Fibroblast of mammary gland (primary cell): ENCODE measurements at places on chromosomes 4 and X.
A peak's percentile ranks its signal among the peaks of the same experiment; 100 is the strongest.

- peak; percentile 54 for DNase-seq
These were observed 120.4 kb downstream of the ARSF start for GRCh38 chrX:3161681-3162080.

DNA sequence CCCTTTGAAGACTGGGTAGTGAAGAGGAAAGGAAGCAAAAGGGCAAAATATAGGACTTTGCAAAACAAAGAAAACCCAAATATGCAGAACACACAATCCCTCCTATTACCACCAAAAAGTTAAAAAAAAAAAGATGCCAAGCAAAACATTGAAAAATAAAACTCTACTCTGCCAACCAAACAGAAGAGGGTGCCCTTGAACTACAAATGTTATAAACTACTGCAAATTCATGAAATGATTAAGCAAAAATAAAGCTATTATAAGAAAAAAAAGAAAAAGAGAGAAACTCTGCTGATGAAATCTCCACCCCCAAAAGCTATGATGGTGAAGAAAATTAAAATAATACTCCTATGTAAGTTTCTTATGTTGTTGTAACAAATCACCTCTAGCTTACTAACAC lies 168.5 kb upstream of the STK26 start:
- DNase-seq: peak; percentile 5

DNA sequence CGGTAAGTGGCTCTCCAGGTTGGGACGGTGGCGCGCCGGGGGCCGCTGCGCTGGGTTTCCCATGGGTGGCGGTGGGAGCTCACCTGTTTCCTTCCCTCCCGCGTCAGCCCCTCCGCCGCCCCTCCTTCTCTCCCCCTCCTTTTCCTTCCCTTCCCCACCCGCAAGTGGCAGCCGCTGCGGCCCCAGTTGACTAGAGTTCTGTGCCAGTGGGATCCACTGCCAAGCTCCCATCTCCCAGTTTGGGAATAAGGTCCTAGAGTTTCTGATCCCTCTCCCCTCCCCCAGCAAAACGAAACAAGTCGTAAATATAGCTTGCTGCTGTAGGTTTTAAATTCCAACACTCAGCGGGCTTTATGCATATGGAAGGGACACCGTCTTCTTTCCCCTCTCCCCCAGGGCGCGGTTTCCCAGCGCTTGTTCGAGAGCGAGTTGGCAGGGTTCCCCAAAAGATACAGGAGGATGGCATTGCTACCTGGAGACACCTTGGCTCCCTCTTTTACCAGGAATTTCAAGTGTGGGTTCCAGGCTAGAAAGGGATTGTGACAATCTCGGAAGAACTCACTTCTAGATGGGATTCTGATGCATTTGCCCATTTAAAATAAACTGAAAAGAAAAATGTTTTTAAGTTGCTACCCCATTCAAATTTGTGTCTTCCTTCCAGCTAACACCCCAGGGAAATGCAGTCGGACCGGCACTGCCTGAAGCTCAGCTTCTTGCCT lies 1.2 kb downstream of the TLL1 start:
- no peak for DNase-seq

DNA sequence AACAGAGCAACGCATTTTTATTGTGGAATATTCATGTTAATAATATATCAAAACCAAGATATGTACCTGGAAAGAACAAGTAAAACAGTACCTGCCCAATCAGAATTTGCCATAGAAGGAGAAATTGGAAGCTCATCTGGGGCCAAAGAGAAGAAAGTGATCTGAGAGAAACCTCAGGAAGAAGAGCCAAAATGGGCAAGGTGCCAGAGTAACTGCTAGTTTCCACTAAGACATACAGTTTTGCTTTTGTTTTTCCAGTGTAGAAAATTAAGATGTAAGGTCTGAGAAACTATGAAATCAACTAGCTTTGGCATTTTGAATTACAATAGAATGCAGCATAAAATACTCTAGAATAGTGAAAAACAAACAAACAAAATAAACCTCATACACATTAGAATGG lies 2201.2 kb downstream of the ARAP2 start:
- peak; percentile 12 for DNase-seq

DNA sequence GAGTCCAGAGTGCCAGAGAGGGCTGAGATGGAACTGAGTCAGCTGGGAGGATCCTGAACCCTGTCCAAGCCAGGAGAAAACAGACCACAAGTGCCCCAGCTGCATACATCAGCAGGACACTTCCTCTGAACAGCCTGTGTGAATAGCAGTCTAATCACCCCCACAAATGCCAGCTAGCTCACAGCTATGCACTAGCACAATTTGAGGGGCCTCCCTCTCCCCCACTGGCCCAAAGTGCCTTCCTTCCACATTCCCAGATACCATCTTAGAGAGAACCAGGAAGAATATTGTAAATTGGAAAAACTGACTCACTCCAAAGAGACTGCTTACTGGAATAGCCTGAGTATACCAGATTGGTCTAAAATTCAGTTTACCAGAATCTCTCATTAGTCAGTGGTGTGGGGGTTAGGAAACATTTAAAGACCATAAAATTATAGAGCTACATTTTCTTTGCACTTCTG lies 292.6 kb upstream of the KLF3 start:
- peak; percentile 68 for DNase-seq

GRCh38 chr4:46878641-46879040 lies 30.4 kb downstream of the COX7B2 start:
- no peak for DNase-seq

DNA sequence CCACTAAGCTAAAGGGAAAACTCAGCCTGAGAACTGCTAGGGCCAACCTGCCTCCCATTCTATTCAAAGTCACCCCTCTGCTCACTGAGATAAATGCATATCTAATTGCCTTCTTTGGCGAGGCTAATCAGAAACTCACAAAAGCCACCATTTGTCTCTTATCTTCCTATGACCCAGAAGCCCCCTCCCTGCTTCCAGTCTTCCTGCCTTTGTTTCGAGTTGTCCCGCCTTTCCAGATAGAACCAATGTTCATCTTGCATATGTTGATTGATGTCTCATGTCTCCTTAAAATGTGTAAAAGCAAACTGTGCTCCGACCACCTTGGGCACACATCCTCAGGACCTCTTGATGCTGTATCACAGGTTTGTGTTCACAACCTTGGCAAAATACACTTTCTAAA lies 459.8 kb downstream of the FSTL5 start:
- no peak for DNase-seq

- peak; percentile 38 for DNase-seq
These were observed 33.7 kb upstream of the STX18 start for GRCh38 chr4:4575284-4576211.

DNA sequence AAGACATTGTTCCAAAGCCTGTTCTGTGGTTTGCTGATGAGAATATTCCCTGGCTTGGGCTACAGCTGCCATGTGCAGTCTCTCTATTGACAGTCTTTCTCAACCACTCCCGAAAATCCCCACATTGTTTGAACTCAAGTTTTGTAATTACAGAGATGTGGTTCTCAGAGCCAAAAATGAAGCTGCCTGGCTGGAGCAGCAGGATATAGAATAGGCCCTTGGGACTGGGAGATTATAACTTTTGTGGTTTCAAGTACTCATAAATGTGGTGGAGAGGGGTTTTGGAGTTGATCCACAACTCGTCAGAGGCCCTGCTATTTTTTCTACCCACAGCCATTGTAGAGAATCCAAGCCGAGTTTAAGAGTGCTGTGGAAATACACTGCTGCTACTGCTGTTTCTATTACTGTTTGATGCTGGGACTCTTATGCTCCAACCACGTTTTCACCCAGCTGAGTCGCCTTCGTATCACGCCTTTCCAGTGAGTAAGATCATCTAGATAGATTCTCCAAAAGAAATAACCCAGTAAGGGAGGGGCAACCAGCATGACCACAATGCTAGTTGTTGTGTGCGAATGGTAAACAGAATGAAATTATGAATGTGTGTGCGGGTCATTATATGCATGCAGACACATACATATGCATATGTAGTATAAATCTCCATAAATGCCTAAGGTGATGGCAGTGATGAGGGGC lies 57.1 kb upstream of the ATXN3L start:
- DNase-seq: peak; percentile 98

GRCh38 chrX:44470816-44471215 lies 71.8 kb downstream of the FUNDC1 start:
- no peak for DNase-seq

DNA sequence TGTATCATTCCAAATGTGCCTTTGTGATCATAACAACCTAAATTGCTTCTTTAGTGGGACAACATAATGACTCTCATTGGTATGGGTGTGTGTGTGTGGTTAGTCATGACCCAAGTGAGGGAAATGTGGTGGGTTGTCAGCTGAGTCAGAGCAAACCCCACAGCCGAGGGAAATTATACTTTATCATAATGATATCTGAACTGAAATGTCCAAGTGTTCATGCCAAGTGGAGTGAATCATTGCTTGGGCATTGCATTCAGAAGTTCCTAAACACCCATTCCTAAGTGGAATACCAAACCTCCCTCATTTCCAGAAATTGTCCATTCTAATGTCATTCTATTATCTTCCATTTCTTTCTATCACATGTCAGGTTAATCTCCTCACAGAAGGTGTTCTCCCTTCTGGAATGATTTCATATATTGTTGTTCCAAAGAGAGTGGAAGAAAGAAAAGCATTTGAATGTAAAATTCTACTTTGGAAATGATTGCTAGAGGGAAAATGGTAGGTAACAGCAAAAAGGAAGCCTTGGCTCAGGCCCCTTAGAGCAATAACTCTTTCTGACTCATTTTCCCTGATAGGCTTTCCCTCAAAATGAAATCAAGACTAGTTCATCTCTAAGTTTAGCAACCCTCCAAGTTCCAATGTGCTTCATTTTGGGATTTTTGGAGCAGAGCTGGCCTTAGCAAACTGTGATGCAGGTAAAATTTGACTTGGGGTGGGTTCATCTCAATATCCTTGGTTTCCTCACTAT lies 230.7 kb upstream of the KCNIP4 start:
- peak; percentile 97 for DNase-seq

GRCh38 chrX:154412468-154412867 lies 1.1 kb downstream of the TAFAZZIN start:
- no peak for DNase-seq

- no peak for DNase-seq
These were observed 668.2 kb upstream of the ADGRL3 start for GRCh38 chr4:60531776-60532379.

DNA sequence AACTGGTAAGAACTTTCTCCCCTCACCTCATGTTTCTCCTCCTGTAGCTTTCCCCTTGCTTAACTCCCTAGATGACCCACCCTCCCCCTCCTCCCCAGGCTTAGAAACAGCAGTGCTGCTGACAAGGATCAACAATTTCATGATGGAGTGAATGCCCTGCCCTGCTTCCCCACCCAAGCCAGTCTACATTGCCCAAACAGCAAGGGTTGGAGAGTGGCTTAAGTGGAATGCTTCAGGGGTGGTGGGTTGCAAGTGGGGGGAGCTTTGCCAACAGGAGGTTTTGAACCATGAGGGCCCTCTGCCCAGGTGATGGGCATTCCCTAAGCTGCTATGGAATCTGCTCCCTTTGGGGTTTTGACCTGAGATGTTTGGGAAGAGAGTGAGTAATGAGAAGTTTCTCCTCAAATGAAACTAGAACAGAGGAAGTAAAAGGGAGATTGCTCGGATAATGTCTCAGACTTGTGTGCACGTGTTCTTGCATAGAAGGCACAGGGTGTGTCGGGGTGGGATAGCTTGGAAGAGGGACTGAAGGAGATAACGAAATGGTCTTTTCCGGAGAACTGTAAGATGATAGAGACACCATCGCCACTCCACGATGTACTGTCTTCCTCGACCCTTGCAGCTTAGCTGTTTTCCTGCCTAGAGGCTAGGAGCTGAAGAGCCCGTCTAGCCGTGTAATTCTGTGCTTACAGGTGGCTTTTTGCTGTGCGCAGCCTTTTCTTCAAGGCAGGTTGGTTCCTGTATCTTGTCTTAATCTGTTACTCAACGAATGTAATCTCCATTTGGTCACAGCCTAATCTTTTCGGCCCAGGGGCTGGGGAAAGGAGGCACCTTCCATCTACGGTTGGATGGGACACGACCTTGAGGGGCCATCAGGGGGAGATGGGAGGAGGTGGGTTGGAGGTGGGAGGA lies 10.1 kb downstream of the GDPD2 start:
- no peak for DNase-seq

- DNase-seq: no peak
These were observed 229.9 kb upstream of the AFF2 start for GRCh38 chrX:148270499-148270898.

GRCh38 chr4:75110061-75110460 lies 177.1 kb downstream of the PARM1 start:
- DNase-seq: no peak

DNA sequence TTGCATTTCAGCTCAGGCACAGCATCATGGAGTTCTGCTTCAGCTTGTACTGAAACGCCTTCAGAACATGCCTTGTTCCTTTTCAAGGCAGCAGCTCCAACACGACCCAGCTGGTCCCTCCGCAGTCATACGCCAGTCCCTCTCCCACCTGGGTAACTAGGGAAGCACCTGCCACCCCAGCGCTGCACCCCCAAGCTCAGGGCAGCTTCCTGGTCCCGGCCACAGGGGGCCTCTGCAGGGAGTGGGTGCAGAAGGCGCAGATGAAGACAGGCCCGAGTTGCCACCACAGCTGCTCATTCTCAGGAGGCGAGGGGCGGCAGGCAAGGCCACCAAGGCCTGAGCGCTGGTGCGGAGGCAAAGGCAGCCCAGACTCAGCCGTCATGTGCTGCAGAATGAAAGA lies 21.8 kb downstream of the WDR1 start:
- no peak for DNase-seq

DNA sequence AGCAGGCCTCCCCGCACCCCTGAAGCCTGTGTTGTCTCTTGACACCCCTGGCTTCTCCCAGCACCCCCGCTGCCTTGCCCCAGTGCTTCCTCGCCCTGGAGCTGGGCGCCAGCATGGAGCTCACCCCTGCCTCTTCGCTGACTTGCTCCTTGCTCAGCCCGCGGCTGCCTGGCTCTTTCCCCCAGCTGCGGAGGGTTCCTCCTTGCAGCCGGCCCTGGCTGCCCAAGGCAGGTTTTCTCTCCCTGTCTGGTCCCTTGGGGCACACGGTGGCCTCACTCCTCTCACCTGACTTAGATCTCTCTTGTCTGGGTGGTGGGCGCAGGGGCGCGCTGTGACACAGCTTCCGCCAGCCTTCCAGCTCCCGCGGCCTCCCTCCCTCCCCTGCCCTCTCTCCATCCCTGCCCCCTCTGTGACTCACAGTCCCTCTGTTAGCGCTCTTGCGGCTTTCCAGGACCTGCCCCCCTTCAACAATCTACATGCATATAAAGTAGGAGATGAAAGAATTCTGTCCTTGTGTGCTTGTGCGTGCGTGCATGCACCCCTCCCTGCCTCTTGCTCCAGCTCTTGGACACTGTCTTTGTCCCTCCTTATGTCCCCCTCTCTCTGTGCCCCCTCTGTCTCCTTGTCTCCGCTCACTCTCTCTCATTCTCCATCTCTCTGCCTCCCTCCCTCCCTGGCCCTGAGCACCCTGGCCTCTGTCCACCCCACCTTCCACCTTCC lies 2.2 kb downstream of the PLXNB3 start:
- peak; percentile 66 for DNase-seq

GRCh38 chrX:53236025-53236679 lies 11.1 kb upstream of the KDM5C start:
- DNase-seq: no peak
